Esophagus squamous epithelium (tissue), 5 donors: ENCODE measurements at places on chromosomes 2 and 18.

DNA sequence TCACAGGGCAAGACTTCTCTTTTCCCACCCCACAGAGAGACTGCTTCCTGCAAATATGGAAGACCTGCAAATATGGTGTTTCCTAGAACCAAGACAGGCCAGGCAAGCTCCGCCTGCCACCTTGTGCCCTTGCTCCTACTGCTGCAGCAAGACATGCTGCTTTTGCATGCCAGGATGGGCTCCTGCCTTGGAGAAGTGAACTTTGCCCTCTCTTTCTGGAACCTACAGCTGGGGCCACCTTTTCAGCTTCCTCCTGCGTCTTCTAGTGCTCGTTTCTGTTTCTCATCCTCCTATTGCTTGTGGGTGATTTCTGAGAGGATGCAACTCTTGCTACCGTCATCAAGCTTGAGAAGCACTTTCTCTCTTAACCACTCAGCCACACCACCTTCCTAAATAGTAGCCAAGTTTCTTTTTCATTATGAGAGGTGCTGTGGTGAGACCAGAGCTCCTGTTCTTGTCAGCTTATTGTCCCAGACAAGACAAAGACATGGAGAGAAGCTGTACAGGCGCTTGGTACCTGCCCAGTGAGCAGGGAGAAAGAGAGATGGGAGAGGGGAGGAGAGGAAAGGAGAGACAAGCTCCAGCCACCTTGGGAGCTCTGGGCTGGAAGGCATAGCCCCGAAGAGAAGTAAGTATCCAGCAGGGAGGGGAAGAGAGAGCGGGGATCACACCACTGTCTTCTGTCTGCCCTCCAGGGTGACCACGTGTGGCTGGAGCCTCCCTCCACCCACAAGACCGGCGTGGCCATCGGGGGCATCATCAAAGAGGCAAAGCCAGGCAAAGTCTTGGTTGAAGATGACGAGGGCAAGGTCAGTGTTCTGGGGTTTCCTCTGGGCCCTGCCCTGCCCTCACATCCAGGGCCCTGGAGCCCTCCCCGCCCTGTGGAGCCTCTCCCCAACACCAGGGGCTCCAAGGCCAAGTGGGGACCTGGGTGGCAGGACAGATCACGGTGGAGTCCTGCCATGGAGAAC, 28.3 kb downstream of the MYO7B start:
- DNase-seq = no peak

GRCh38 chr2:167275046-167275445, 386.8 kb downstream of the XIRP2 start:
- no peak for DNase-seq

GRCh38 chr2:202052235-202052634, 18.6 kb downstream of the FZD7 start:
- no peak for DNase-seq

DNA sequence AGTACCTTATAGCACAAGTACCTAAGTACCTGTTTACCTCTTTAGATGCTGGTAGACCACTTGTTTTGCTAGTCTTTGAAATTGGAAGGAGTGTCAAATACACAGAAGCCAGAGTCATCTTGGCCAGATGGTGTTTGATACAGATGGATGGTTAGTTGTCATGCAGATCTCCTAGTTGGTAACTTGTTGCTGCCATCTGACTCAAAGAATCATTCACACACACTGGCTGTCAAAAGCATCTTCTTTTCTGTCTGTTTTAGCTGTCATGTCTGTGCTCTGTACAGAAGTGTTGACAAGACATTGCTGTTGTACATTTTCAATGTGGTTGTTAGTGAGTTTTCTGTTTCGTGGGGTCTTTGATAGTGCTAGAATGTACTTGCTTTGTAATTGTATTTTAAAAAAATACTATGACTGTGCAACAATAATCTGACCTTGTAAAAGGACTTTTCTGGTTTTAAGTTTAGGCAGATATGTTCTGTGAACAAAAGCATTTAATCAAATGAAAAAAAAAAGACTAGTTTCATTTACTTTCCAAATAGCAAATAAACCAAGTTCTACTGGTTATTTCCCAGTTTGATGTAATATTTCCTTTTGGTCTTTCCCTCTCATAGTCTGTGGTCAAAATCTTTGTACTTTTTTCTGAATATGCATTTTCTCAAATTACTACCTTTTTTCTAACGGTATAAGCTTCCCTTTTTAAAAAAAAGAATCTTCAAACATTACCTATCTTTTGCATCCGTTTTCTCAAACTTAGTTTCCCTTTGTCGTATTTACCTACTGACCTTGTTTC, 39.9 kb downstream of the TANK start:
- DNase-seq = no peak

DNA sequence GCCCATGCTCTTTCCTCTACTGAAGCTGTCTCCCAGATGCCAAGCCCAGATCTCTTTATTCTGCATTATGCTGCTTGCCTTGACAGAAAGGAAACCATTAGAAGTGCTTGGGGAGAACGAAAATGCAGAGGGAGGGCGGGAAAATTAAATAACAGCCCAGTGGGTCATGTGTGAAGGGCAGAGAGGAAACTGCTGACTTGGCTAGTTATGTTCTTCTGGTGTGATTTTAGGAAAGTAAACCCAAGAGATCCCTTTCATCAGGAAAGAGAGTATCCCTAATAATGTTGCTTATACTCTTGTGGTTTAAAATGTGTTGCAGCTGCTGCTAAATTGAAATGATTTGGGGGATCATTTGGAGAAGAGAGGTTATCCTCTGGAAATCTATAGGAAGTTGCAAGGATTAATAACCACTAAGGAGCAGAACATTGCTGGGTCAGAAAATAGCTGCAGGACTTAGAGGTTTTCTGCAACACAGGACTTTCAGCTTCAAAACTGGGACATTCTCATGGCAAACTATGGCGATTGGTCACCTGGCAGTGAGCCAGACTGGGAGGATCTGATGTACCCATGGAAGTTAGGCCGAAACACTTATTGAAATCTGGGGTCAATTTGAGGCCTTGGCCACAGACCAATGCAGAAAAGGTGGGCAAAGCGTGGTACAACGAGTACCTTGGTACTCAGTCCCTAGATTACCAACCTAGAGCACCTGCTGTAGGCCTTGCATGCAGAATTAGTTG, 172.2 kb downstream of the TMEM247 start:
- DNase-seq = no peak

DNA sequence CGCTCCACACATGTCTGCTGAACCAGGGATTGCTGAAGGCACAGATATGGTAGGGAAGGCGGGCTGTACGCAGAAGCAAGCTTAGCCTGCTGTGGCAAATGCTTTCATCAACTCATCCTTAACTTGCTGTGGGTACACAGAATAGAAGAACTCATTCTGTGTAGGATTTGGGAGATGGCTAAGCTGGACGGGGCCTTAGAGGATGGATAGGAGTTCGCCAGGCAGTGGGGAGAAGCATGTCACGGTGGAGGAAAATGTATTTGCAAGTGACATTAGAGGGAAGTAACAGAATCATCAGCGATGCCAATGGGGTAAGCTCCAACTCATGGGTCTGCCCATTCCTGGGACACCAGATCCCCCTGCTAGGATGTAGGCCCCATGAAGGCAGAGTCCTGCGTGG, 96.7 kb upstream of the SMIM21 start:
- no peak for DNase-seq

GRCh38 chr2:135667045-135667444, 74.6 kb upstream of the UBXN4 start:
- no peak for DNase-seq

DNA sequence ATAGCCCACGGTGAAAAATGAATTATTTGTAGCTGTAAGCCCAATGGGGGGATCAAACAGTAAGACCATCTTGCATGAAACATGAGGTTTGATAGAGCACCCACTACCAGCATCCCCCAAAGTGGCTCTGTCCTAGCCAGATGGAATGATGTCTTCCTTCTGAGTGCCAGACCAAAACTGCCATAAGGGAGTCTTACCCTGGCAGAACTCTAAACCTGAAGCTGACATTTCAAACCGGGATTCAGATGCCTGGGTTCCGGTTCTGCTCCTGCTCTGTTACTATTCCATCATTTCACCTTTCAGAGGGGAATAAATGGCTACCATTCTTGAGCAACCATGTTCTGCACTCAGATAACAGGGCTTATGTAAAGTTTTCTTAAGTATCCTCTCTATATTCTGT, 67.4 kb downstream of the MYO3B start:
- DNase-seq = no peak

- DNase-seq = no peak
Observed at GRCh38 chr2:38959466-38959865, 69.8 kb downstream of the ARHGEF33 start.

GRCh38 chr18:61738488-61738887, 154.3 kb downstream of the RNF152 start:
- DNase-seq = no peak

- no peak for DNase-seq
Observed at GRCh38 chr2:20183373-20183772, 41.6 kb downstream of the SDC1 start.

DNA sequence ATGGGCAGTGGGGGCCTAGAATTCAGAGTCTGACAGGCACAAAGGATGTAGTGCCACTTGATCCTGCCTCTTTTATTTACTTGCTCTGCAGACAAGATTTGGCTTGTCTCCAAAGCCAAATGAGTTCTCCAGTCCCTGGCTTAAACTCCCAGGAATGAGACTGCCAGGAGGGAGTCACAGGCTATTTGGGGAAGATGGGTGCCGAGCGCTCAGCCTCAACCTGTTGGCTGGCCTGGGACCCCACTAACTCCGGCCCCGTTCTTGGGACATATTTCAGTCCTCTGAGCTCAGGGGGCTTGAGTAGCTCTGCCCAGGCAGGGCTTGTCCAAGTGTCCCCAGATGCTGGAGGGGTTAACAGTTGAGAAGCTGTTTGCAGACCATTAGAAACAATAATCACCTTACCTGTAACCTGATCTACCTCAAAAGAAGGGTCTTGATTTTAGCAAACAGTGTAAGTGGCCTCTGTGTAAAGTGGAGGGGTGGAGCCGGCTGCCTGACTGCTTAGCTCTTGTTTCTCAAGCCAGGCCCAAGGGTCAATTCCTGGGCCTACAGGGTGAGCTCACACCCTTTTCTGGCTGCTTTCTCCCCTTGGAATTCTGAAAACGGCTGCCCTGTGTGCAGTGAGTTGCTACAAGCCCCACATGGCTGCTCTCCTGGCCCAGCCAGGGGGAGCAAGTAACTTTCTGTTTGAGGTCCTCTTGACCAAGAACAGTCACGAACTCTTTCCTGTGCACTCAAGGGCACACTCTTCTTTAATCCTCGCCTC, 27.1 kb upstream of the FZD5 start:
- DNase-seq = no peak

- DNase-seq = no peak
Observed at GRCh38 chr2:64479259-64480117, 25.5 kb downstream of the LGALSL start.

DNA sequence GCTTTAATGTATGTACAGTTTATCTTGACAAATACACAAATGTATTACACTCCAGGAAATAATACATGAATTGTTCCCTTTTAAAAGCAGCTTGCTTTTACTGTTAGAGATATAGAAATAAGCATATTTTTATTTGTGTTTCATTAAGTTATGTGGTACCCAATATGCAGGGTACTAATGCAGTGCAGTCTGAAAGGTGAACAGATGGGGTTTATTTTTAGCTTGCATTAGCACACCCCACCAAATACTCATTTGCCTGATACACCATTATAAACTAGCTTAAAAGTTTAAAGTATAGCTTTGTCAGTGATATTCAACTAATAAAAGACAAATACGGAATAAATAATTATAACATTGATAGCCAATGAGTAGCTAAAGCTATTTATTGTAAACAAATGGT, 394.7 kb upstream of the ZNF804A start:
- no peak for DNase-seq
